ENCODE measurements at places on chromosomes 4 and X. TPM values are rescaled to one million over a fixed set of nuclear protein-coding genes. Genes with fewer than 3 reads are reported as not detected.

The DOCK11 gene
- 0.37 TPM for polyA plus RNA-seq

The IL21 gene
- polyA plus RNA-seq = not detected

The FAM47A gene
- not detected for polyA plus RNA-seq

The APEX2 gene
- 54.1 TPM for polyA plus RNA-seq

The ERVMER34-1 gene
- polyA plus RNA-seq = 0.03 TPM

The GAGE12J gene
- not detected for polyA plus RNA-seq

DNA sequence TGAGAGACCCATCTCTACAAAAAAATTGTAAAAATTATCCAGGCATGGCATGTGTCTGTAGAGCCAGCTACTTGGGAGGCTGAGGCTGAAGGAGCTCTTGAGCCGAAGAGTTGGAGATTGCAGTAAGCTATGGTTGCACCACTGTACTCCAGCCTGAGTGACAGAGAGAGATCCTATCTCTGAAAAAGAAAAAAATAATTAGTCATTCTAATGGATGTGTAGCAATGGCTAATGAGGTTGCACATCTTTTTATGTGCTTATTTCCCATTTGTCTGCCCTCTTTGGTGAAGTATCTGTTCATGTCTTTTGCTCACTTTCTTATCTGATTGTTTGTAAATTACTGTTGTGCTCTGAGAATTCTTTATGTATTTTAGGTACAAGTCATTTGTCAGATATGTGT lies 19.0 kb upstream of the MAML3 start:
- no peak overlapping the region for H3K27ac ChIP-seq
- H3K4me3 ChIP-seq = no peak overlapping the region
- H3K4me1 ChIP-seq = peaks cover 5% of the 10 kb centered on the region
- H3K36me3 ChIP-seq = no peaks in the 10 kb centered on the region
- H3K27me3 ChIP-seq = no peaks in the 10 kb centered on the region

- peak; percentile 87 for DNase-seq
- peak overlapping the region; percentile 87 for H3K27ac ChIP-seq
- no peak overlapping the region for H3K4me3 ChIP-seq
- no peaks in the 10 kb centered on the region for H3K27me3 ChIP-seq
- peaks cover 19% of the 10 kb centered on the region for H3K4me1 ChIP-seq
Observed at GRCh38 chrX:26783512-26784225, 567.7 kb downstream of the MAGEB5 start.

DNA sequence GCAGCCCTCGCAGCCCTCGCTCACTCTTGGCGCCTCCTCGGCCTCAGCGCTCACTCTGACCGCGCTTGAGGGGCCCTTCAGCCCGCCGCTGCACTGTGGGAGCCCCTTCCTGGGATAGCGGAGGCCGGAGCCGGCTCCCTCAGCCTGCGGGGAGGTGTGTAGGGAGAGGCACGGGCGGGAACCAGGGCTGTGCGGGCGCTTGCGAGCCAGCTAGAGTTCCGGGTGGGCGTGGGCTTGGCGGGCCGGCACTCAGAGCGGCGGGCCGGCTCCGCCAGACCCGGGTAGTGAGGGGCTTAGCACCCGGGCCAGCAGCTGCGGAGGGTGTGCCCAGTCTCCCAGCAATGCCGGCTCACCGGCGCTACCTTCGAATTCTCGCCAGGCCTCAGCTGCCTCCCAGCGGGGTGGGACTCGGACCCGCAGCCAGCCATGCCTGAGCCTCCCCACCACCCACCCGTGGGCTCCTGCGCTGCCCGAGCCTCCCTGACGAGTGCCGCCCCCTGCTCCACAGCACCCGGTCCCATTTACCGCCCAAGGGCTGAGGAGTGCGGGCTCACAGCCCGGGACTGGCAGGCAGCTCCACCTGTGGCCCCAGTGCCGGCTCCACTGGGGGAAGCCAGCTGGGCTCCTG lies 1.4 kb upstream of the AADAT start:
- peaks cover 3% of the 10 kb centered on the region for H3K4me1 ChIP-seq
- no peaks in the 10 kb centered on the region for H3K27me3 ChIP-seq
- H3K36me3 ChIP-seq = no peaks in the 10 kb centered on the region
- DNase-seq = no peak

GRCh38 chr4:152968806-152969394 lies 32.8 kb downstream of the FHDC1 start:
- no peak overlapping the region for H3K27ac ChIP-seq
- no peaks in the 10 kb centered on the region for H3K4me1 ChIP-seq
- no peak for DNase-seq
- H3K27me3 ChIP-seq = no peaks in the 10 kb centered on the region
- no peaks in the 10 kb centered on the region for H3K36me3 ChIP-seq

DNA sequence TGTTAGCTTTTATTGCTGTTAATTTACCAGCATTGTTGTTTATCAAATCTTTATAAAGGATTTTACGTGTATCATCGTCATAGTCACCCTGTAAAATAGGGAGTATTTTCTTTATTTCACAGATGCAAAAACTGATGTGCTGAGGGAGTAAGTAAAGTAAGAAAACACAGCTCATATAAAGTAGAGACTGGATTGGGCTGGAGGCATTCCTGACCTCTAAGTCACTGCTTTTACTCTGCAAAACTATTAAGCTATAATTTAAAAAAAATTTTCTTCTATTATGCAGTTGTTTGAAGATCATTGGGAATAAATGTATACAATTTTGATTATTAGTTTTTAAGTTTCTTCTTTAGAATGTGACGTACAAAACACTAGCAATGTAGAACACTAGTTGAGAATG lies 45.9 kb downstream of the NUDT6 start:
- H3K36me3 ChIP-seq = no peaks in the 10 kb centered on the region
- H3K4me3 ChIP-seq = no peak overlapping the region
- no peak for DNase-seq
- H3K27ac ChIP-seq = no peak overlapping the region
- peaks cover 13% of the 10 kb centered on the region for H3K4me1 ChIP-seq

- H3K36me3 ChIP-seq = no peaks in the 10 kb centered on the region
- H3K27me3 ChIP-seq = no peaks in the 10 kb centered on the region
- H3K4me3 ChIP-seq = no peak overlapping the region
- peak overlapping the region; percentile 48 for H3K27ac ChIP-seq
Observed at GRCh38 chrX:108122748-108123147, 31.2 kb downstream of the ATG4A start.

DNA sequence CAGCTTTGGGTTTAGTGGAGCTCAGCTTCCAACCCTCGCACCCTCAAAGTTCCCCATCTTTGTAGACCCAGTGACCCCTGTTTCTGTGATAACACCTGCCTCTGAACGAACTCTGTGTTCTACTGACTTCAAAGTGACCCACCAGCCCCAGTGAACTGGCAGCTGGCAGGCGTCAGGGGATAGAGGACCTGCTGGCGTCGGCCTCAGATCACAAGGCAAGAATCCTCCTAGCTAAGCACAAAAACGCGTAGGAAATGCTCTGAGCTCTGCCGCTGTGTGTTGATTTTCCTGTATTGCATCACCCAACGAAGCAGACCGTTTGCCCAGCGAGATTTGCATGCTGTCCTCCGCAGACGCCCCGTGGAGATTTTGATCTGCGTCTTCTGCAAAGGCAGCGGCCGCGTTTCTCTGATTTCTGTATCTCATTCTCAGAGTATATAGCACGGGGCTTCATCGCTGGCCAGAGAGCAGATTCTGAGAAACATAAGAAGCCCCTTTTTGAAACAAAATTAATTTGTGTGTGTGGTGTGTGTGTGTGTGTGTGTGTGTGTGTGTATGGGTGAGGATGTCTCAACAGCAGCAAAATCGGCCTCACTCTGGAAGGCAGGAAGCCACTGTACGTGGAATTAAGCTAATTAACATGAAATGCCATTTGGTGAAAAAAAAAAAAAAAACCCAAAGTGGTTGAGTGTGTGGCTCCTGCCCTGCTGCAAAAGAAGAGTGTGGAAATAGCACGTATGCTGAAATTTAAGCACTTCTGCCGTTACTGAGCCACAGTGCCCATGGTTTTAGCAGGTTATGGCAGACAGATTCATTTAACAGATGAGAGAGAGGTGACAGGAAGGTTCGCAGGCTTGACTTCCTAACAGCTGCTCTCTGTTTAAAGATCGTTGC lies 29.2 kb upstream of the ASMTL start:
- DNase-seq = peak; percentile 67
- H3K4me3 ChIP-seq = no peak overlapping the region
- H3K27ac ChIP-seq = no peak overlapping the region
- H3K27me3 ChIP-seq = no peaks in the 10 kb centered on the region
- no peaks in the 10 kb centered on the region for H3K36me3 ChIP-seq
- peaks cover 6% of the 10 kb centered on the region for H3K4me1 ChIP-seq

DNA sequence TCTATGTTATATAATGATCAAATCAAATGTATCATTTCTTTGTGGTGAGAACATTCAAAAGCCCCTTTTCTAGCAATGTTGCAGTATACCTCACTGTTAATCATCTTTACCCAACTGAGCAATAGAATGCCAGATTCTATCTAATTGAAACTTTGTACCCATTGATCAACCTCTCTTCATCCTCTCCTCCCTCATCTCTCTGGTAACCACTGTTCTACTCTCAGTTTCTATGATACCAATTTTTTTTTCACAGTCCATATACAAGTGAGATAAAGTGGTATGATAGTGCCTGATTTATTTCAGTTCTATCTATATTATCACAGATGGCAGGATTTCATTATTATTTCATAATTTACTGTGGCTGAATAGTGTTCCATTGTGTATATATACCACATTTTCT lies 209.8 kb downstream of the SPCS3 start:
- no peak for DNase-seq
- no peak overlapping the region for H3K4me3 ChIP-seq

DNA sequence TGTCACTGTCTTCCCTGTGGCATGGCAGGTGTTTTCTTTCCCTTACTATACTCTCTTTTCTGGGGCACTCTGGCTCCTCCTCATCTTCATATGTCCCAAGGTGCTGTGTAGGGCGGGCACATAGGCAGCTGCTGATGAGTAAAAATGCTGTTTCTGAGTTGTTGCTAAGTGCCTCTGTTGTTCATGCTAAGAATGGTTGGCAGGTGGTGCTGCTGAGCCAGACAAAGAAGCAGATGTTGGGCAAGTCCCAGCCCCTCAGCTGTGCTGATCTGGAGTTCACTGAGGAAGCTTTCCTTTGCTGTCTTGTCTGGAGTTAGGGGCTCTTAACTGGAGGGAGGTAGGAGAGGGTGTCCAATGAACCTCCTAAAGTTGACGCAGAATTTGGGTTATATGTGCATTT lies 40.6 kb downstream of the HADH start:
- no peaks in the 10 kb centered on the region for H3K36me3 ChIP-seq
- H3K27ac ChIP-seq = no peak overlapping the region
- DNase-seq = peak; percentile 49
- H3K27me3 ChIP-seq = no peaks in the 10 kb centered on the region
- H3K4me3 ChIP-seq = no peak overlapping the region

DNA sequence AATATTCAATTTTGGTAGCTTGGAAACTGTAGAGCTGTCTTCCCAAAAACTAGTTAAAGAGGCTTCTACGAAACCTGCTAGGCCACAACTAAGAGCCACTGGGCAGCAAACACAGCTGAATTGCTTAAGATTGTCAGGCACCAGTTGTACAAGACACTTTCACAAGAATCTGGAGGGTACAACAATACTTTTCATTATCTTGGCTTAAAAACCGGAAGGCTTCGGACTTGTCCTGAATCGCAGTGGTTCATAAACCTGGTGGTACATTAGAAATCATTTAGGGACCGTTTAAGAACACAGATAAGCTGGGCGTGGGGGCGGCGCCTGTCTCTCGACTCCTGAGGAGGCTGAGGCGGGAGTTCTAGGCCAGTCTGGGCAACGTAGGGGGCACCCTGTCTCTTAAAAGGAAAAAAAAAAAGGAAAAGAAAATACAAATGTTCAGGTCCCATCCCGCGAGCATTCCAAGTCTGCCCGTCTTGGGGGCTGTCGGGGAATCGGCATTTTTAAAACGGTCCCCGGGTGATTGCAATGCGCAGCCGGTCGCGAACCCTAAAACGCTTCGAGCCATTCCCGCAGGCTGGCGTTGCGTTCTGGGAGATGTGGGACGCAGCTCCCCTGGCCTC lies 763 bp downstream of the PYURF start:
- peak overlapping the region; percentile 86 for H3K27ac ChIP-seq
- H3K4me3 ChIP-seq = peak overlapping the region; percentile 91
- H3K36me3 ChIP-seq = no peaks in the 10 kb centered on the region
- peaks cover 16% of the 10 kb centered on the region for H3K4me1 ChIP-seq
- DNase-seq = peak; percentile 54
- H3K27me3 ChIP-seq = no peaks in the 10 kb centered on the region

- H3K36me3 ChIP-seq = no peaks in the 10 kb centered on the region
- H3K27me3 ChIP-seq = no peaks in the 10 kb centered on the region
- H3K4me1 ChIP-seq = no peaks in the 10 kb centered on the region
Observed at GRCh38 chr4:48103483-48104139, 30.4 kb downstream of the TXK start.

- no peaks in the 10 kb centered on the region for H3K4me1 ChIP-seq
- H3K27me3 ChIP-seq = no peaks in the 10 kb centered on the region
- DNase-seq = no peak
- H3K27ac ChIP-seq = no peak overlapping the region
- no peak overlapping the region for H3K4me3 ChIP-seq
Observed at GRCh38 chrX:25503826-25504225, 488.1 kb upstream of the ARX start.

DNA sequence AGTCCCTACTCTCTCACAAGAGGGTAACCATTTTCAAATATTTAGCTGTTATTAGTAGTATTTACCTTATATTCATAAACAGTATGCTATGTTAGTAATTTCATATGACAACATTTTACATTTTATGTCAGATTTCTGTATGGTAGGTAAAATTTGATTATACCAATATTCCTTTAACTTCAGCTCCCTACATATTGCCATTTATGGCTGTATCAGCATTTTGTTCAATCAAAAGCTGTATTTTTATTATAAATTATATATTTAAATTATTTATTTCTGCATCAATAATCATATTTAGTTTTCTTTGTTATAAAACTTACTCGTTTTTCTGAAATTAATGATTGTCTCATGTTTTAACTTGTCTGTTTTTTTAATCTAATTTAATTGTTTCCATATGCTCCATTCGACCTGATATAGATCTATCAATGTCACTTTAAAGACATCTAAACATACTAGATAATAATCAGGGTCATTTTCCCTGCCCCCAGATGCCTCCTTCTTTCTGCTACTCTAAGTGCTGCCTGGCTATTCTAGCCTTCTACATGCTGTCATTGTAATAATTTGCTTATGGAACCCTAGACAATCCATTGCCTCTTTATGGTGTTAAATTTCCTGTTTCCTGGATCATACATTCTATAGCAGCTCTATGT lies 1976.7 kb upstream of the ADGRL3 start:
- H3K36me3 ChIP-seq = no peaks in the 10 kb centered on the region
- H3K4me1 ChIP-seq = no peaks in the 10 kb centered on the region
- no peaks in the 10 kb centered on the region for H3K27me3 ChIP-seq

DNA sequence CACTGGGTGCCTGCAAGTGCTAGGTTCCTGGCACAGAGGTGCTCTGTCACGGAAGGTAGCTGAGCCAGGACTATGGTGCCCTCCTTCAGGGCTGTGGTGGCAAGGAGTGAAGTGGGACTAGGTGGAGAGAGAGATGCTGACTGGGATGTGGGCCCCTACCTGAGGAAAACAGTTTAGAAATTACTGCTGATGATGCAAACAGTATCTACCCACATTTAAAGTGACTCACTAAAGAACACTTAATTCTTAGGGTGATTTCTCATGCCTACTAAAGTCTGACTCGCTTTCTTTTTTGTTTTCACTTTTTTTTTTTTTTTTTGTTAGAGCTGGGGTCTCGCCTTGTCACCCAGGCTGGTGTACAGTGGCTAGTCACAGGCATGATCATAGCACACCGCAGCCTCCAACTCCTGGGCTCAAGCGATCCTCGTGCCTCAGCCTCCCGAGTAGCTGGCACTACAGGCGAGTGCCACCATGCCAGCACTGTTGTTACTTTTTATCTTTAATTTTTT lies 3.1 kb downstream of the ZNF185 start:
- DNase-seq = no peak
- H3K4me3 ChIP-seq = no peak overlapping the region
- H3K4me1 ChIP-seq = peaks cover 21% of the 10 kb centered on the region
- H3K36me3 ChIP-seq = no peaks in the 10 kb centered on the region
- H3K27ac ChIP-seq = no peak overlapping the region
- H3K27me3 ChIP-seq = no peaks in the 10 kb centered on the region
